ENCODE measurements at places on chromosomes 6 and 20.

GRCh38 chr20:48787861-48788375 lies 39.9 kb downstream of the PREX1 start:
- no peak for DNase-seq

- DNase-seq: no peak
Measured at GRCh38 chr6:111939902-111940301, 66.7 kb upstream of the FYN start.

DNA sequence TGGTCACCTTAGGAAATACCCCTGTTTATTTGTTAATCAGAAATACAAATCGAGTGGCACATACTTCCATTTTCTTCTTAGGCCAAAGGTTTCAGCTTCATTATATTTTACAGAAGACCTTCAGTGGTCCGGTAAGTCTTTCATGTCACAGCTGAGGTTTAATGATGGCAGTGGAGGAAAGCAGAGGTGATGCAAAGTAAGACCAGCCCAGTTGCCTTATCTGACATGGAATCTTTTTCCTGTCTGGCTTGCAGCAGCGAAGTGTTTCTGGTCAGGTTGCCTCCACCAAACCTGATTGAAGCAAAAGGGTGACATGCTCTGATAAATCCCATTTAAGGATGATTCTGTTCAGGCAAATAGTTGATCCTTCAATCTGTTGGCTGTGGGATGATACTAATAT lies 100.0 kb downstream of the PRDM1 start:
- DNase-seq: no peak

GRCh38 chr6:10746915-10747250 lies 722 bp upstream of the TMEM14B start:
- DNase-seq: no peak

DNA sequence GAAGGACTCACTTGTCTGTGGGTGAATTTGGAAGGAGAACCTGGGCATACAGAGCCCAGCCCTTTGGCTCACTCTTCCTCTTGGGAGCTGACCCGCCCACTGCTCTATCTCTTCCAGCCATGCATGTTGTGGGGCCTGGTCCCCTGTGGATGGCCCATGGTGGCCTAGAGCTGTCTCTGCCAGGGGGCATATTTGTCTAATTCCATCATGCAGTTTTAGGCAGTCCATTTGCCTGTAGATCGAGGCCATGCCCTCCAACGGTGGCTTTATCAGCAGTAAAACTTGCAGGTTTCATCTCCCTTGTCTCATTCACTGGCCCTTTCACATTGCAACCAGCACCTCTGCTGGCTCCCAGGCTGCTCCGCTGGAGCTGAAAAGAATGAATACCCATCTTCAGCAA lies 12.9 kb upstream of the EZR start:
- no peak for DNase-seq

DNA sequence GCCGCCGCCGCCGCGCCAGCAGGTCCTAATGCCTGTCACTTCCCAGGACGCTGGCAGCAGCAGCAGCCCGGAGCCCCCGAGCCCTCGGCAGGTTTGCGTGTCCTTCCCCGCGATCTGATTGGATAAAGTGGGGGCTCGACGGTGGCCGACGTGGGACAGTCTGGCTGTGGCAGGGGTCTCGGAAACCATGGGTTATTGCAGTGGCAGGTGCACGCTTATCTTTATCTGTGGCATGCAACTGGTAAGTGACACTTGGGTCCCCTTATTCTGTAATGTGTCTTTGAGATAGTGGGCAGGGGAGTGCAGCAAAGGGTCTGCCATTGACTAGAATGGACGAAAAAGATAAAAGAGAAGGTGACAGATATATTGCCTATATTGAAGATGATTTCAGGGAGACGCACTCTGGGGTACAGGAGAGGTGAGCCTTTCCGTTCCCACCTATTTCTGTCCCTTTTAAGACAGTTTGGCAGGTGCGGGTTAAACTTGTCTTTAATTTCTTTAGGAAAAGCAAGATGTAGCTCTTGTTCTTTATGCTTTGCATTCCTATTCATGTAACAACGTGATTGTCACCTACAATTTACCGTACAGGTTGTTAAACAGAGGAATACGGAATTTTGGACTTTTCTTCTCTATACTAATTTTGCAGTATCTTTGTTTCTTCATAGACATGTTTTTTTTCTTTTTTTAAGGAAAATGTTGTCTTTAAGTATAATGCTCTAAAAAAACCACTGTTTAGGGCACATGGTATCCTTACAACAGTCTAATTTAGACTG lies 535 bp downstream of the NKAIN2 start:
- no peak for DNase-seq

DNA sequence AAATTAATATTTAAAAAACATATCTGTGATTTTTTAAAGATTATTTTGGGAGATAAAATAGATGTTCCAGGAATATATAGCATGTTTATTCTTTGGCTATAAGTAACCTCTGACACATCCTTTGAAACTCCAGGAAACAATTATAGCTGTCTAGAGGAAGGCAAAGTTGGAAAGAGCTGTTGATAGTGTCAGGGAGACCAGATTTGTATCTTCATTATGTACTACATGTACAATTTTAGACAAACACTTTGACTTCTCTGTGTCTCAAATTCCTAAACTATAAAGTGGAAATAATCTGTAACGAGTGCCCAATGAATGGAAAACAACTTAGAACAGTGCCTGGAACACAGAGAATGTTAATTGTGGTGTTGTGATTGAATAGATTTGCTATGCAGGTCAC lies 25.6 kb upstream of the ADGRG6 start:
- DNase-seq: no peak

GRCh38 chr6:34656378-34657036 lies 40.1 kb downstream of the ILRUN start:
- DNase-seq: peak; percentile 29

DNA sequence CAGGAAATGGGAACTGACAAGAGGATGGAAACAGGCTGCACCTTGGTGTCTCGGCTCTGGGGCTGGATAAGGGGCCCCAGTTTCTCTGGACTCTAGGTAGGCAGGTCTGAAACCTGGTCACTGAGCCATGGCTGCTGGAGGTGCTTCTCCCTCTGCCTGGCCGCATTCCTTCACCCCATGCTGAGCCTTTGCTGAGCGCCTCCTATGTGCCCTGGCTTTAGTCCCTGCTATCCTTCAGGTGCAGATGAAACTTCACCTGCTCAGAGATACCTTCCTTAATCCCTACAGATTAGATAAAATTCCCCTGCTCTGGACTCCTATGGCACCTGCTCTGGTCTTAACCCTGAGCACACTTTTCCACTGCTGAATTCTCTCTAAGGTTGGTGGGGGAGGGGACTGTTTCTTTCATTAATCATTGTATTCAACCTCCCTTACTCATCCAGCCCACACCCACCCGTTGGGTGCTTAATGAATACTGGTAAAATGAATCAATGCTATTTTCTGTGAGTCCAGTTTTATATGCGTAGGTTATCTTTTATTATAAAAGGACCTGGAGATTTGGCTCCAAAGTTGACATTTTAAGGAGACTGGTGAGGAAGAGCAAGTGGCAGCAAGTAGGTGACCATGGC lies 19.3 kb downstream of the MYLK4 start:
- DNase-seq: no peak

GRCh38 chr6:143746202-143747119 lies 68.7 kb downstream of the PHACTR2 start:
- no peak for DNase-seq

DNA sequence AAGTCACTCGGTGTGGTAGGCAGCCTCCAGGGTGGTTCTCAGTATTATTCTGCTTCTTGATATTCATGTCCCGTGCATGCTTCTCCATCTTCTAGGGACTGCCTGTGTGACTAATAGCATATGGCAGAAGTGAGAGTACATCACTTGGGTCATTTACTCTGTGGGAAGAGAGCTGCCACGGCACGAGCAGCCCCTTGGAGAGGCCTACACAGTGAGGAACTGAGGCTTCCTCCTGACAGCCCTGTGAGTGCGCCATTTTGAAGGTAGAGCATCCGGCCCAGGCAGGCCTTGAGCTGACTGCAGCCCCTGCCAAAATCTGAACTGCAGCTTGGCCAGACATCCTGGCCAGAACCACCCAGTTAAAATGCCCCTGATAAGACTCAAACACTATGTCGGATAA lies 17.3 kb upstream of the MCUR1 start:
- no peak for DNase-seq

DNA sequence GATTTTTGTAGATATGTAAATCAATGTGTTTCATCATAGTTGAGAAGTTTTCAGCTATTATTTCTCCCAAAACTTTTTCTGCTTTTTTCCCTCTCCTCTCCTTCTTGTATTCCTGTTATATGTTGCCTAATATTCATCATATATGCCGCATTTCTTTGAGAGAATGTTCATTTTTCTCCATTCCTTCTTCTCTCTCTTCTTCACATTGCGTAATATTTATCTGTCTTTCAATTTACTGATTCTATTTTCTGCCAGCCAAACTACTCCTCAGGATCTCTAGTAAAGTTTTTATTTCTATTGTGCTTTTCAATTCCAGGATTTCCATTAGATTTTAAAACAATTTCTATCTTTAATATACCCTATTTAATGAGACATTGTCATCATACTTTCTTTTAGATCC lies 896.8 kb downstream of the EPHA7 start:
- DNase-seq: no peak

DNA sequence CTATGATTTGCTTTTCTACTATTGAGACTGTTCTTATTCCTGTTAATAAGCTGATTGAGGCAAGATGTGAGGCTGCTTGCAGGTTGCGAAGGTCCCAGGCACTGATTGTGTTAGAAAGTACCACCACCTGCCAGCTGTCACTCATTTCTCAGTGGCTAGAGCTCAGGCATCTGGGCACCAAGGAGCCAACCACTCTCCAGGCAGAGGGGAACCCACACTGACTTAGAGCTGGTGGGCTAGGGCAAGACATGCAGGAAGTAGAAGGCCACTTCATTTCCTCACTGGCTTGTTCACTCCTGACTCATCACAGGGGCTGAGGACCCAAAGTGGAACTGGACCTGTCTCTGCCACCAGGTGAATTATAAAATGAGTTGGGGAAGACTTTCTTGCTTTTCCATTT lies 7.8 kb upstream of the DLL1 start:
- no peak for DNase-seq

- DNase-seq: no peak
Measured at GRCh38 chr6:142844065-142844755, 100.8 kb downstream of the HIVEP2 start.

DNA sequence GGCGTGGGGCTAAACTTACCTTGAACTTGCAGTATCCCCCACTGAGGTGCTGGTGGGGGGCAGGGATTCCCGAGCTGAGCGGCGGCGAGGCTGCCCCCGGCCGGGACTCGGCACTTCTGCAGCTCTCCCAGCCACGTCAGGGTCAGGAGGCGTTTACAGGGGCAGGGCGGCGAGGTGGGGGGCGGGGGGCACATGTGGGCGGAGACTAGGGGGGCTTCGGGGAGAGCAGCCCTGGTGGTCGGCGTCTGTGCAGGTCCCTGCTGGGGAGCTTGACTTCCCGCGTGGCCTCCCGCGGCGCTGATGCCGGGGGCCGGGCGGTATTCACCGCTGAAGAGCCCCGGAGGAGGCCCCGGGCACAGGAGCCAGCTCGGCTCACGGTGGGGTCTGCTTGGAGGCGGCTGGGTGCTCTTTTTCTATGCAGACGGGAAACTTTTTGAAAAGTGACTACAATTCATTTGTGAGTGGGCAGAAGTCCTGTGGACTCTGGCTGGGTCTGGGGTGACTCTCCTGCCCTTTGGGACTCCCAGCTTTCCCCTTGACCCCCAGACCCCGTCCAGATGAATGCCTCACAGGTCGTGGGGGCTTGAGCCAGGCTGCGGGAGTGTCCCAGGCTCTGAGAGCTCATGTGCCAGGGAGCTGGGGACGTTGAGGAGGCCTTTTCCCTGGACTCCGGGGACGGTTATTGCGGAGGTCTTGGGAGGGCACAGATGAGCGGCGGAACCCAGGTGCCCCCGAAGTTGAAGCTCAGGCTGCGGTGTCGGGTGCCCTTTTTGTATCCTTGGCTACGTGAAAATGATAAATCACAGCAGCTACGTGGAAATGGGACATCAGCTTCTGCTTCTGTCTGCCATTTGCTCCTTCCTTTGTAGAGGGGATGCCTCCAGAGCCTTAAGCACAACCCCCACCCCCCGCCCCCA lies 75.9 kb upstream of the GATA5 start:
- no peak for DNase-seq

- DNase-seq: no peak
Measured at GRCh38 chr20:19974630-19975435, 42.3 kb upstream of the NAA20 start.

- no peak for DNase-seq
Measured at GRCh38 chr20:20823476-20823881, 111.0 kb upstream of the RALGAPA2 start.

GRCh38 chr6:53929041-53929820 lies 134.4 kb downstream of the LRRC1 start:
- no peak for DNase-seq

GRCh38 chr20:1331801-1332453 lies 3.0 kb upstream of the SDCBP2 start:
- no peak for DNase-seq

- no peak for DNase-seq
Measured at GRCh38 chr6:29509711-29510110, 22.0 kb upstream of the MAS1L start.

Data from central memory CD4-positive, alpha-beta T cell (primary cell).